AML-193 (cell line): ENCODE measurements at places on chromosomes 6 and 20.

- no peak for DNase-seq
Observed at GRCh38 chr6:75882734-75883133, 133.7 kb downstream of the MYO6 start.

DNA sequence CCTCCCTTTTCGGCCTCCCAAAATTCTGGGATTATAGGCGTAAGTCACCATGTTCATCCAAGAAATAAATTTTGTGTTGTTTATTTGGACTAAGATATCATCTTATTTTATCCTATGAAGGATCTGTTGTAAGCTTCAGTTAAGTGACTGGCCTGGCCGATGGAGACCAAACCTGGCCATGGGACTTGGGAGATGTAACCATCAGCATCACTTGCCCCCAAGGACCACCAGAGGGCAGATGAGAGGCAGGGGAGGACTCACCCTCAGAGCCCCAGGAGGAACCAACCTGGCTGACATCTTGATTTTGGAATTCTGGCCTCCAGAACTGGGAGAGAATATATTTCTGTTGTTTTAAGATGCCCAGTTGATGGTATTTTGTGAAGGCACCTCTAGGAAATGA lies 266.7 kb downstream of the CDH26 start:
- DNase-seq, result no peak

DNA sequence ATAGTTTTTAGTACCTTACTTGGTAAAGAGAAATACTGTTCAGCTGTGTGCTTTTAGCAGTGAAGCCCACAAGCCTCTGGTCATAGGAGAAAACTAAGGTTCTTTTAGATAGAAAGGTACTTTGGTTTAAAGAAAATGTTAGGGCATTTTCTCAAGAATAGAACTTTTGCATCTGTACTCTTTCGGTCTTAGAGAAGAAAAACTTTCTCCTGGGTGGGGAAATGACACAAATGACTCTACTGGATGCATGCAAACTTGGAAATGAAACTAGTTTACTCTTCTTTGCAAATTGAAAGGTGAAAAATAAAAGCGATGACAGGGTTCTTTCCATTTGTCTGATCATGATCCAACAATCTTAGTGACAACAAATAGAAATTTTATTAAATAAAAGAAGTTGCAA lies 2.1 kb upstream of the TMEM217 start:
- DNase-seq, result no peak

DNA sequence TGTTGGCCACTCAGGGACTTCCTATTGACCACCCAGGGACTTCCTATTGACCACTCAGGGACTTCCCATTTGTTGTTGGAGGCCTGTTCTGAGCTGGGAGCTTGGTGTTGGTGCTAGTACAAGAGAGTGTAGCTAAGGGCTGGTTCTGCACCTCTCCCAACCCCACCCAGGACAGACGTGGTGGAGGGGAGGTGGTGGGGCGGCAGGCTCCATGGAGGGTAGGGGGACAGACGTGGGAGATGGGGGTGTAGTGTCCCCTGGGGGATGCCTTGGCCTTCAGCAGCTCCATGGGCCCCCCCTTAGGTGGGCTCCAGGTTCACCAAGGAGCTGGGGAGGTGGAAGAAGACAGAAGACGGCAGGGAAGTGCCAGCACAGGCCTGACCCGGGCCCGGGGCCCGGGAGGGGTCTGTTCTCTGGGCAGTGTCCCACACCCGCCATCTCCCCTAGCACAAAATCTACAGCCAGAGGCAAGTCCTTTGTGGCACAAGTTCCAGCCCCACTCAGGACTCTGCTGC lies 33.9 kb downstream of the CHRNA4 start:
- DNase-seq, result no peak

- no peak for DNase-seq
Observed at GRCh38 chr6:27804851-27805250, 107.3 kb downstream of the OR2B2 start.
